ENCODE measurements at places on chromosomes 11 and 22. TPM values are rescaled to one million over a fixed set of nuclear protein-coding genes. Genes with fewer than 3 reads are reported as not detected.

Gene FDX1
- total RNA-seq, result 14.0 TPM

GRCh38 chr11:95459291-95460042 is 228.5 kb upstream of the SESN3 start:
- peaks cover 29% of the 10 kb centered on the region for H3K4me1 ChIP-seq
- DNase-seq, result peak; percentile 54
- no peaks in the 10 kb centered on the region for H3K27me3 ChIP-seq
- H3K4me3 ChIP-seq, result no peak overlapping the region
- H3K27ac ChIP-seq, result peak overlapping the region; percentile 42

DNA sequence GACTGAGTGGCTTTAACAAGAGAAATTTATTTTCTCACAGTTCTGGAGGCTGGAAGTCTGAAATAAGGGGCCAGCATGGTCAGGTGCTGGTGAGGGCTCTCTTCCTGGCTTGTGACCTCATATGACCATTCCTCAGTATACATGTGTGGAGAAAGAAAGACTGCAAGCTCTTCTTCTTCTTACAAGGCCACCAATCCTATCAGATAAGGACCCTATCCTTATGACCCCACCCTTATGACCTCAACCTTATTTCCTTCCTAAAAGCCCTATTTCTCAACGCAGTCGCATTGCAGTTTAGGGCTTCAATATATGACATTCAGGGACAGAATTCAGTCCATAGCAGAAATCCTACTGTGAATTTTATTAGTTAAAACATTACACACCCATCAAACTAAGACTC is 124.4 kb upstream of the RAG2 start:
- no peaks in the 10 kb centered on the region for H3K36me3 ChIP-seq
- no peak overlapping the region for H3K4me3 ChIP-seq
- no peaks in the 10 kb centered on the region for H3K4me1 ChIP-seq
- H3K27ac ChIP-seq, result no peak overlapping the region
- no peak for DNase-seq

DNA sequence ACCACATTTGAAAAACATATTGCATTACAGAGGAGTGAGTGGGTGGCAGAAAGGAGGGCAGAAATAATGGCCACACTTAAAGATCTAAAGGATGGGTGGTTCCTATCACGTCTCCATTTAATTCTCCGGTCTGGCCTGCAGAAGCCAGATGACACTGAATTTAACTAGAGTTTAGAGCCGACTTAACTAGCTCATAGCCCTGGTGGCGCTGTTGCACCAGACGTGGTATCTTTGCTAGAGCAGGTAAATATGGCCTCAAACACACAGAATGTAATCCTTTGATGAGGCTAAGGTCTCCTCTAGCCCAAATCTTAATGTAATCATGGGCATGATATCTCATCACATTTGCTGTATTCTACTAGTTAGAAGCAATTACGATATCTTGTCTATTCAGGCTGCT is 51.5 kb upstream of the GAL start:
- no peak overlapping the region for H3K27ac ChIP-seq
- H3K36me3 ChIP-seq, result no peaks in the 10 kb centered on the region
- H3K4me1 ChIP-seq, result no peaks in the 10 kb centered on the region
- H3K4me3 ChIP-seq, result no peak overlapping the region

DNA sequence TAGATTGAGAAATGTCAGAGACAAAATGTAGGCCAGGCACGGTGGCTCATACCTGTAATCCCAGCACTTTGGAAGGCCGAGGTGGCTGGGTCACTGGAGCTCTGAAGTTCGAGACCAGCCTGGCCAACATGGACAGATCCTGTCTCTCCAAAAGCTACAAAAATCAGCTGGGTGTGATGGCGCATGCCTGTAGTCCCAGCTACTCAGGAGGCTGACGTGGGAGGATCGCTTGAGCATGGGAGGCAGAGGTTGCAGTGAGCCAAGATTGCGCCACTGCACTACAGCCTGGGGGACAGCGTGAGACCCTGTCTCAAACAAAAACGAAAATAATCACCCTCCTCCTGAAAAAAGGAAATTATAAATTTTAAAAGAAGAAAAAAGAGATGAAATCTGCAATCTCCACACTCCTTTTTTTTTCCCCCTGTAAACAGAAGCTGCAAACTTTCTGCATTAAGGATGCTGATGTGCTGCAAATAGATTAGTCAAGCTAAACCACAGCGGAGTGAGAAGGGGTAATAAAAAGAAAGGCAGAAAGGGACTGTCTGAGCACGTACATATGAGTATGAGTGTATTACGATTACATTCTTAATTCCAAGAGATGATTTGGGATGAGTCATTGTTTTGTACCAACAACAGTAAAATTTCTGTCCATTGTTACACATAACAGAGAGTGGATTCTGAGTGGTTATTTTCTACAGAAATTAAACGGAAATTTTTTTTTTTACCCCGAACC is 87.3 kb downstream of the SIK3 start:
- no peak for DNase-seq
- no peak overlapping the region for H3K4me3 ChIP-seq
- no peaks in the 10 kb centered on the region for H3K36me3 ChIP-seq
- H3K4me1 ChIP-seq, result no peaks in the 10 kb centered on the region
- H3K27ac ChIP-seq, result no peak overlapping the region

Gene OR52A1
- total RNA-seq, result not detected

Measured in body of pancreas (tissue), 4 donors.